ENCODE measurements at places on chromosomes 2 and 18.

DNA sequence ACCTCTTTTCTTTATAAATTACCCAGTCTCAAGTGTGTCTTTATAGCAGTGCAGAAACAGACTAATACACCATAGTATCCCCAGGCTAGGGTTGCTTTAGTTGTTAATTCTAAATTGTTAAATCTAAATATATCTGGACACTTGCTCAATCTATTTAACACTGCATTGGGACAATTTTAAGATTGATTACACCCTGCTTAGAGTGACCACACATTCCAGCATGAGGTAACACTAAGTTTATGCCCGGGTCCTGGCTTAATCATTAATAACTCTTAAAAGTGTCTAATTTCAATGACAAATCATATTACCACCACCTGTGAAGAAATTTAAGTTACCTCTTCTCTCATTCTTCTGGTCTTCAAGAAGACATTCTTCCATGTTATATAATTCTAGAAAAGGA lies 131.4 kb downstream of the ZNF385B start:
- no peak for DNase-seq

GRCh38 chr2:9336576-9337314 lies 86.6 kb downstream of the ITGB1BP1 start:
- no peak for DNase-seq

GRCh38 chr2:237597196-237598145 lies 6.9 kb upstream of the RAB17 start:
- no peak for DNase-seq

DNA sequence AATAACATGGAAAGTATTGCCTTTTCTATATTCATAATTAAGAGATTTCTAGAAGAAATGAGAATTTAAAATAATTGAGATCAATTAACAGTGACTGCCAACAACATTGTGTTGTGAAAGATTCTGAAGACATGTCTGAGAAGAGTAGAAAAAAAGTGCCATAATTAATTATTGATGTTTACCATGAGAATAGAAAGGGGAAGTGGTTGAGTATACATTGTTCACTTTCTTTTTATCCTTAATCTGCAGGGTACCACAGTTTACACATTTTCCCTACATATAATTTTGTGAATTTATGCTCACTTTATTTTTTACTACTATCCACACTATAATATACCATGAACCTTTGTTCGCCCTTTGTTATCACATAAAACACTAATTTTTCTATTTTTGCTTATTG lies 47.1 kb upstream of the UBE2E3 start:
- no peak for DNase-seq

GRCh38 chr18:6323319-6323889 lies 91.3 kb downstream of the L3MBTL4 start:
- DNase-seq = no peak

DNA sequence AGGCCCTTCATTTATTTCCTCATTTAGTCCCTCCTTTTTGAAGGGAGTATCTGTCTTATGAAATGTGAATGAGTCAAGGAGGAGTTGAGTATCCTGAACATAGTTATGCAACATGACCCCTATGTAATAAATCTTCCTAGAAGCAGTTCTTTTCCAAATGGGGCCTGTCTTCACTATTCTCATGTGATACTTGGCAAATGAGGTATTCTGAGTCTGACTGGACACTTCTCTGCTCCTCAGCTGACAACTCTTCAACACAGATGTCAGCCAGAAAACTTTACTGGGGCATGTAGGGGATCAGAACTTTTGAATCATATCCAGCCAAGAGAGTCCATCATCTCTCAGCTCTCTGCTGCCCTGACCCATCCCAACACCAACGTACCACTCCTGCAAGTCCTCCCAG lies 291.6 kb downstream of the ZNF385B start:
- no peak for DNase-seq

Measured in ELF-1 (cell line).